ENCODE measurements at places on chromosomes 12 and 14.

GRCh38 chr14:29215853-29216252 lies 449.3 kb downstream of the FOXG1 start:
- DNase-seq: no peak

GRCh38 chr12:108069651-108070165 lies 59.4 kb upstream of the WSCD2 start:
- no peak for DNase-seq

DNA sequence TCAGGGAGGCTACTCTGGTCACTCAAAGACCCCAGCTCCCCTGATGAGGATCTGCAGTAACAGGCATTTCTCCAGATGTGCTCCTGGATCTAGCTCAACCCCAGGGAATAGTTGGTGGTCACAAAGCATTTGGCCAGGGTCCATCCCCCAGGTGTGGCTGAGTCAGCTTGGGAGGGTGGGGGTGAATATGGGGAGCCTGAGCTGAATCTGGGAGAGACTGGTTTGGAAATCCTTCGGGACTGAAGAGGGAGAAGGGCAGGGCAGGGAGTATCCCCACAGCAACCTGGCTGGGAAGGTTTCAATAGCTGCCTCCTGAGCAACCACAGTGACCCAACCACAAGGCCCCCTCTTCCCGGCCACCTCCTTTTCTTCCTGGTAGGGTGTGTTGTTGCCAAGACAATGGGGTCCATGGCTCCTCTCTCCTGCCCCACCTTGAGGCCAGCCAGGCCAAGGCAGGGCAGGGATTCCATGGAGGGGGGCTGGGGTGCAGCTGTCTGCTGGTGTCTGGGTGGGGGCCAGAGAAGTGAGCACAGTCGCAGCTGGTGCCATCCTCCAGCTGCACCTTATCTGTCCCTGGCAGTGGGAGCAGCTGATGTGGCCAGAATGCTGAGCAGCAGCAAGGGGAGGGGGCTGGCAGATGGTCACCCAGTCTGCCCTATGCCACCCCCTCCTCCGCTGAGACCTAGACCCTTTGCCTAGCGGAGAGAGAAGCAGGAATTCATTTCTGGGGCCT lies 5.5 kb downstream of the ASIC1 start:
- DNase-seq: no peak

GRCh38 chr14:93708311-93708734 lies 80.0 kb downstream of the PRIMA1 start:
- no peak for DNase-seq

- no peak for DNase-seq
These were observed 144.1 kb upstream of the AMIGO2 start for GRCh38 chr12:47223848-47224213.

DNA sequence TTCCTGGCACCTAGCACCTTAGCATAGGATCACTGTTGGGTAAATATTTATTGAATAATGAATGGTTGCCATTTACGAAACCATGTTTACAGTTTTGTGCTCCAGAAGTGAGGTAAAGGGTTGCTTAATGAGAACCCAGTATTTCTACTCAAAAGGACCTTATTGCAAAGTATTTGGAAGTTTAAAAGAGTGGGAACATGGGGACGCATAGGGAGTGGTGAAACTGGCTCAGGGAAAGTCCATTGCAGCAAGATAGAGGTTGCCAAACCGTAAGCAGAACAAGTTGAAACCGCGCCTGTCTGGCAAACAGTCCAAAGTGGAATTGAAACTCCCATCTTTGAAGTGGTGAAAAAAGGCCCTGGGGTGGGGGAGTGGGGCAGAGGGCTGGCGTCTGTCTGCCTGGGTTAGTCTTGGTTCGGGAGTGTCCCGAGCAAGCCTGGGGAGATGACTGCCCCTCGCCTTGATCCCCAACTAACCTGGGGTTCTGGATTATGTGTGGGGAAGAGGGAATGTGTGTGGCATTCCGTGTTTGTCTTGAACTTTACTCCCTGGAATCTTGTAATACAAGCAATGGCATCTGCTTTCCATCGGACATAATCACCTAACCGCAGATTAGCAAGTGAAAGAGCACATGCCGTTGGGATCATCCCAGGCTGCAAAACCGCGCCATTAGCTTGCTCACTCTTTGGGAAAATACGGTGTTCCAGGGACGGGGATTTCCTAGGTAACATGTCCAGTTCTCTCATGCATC lies 7.2 kb downstream of the ALDH2 start:
- DNase-seq: no peak

DNA sequence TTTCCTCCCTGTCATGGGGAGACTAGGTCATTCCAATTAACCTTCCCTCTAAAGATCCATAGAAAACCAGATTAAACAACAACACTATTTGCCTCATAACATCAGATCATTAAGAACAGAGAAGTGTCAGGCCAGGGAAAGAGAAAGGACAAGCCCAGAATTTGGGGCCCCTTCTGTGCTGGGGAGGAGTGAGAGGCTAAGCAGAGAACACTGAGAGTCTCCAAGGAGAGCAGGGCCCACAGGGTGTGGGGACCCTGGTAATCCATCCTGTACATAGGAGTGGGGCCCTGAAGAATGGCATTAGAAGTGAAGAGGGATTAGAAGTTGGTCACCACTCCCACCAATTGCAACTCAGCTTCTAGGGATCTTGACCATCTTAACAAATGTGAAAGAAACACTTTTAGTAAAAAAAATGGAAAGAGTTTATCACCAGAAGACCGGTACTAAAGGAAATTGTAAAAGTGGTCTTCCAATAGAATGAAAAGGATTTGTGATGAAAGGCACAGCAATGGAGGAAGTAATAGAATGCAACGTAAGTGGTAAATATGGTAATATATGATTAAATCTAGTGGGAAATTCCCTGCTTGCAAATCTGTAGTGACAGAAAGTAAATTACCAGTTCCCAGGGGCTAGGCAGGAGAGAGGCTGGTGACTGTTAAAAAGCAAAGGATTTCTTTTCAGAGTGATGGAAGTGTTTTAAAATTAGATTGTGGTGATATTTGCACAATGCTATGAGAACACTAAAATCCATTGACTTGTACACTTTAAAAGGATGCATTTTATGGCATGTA lies 14.0 kb upstream of the TMTC1 start:
- no peak for DNase-seq

DNA sequence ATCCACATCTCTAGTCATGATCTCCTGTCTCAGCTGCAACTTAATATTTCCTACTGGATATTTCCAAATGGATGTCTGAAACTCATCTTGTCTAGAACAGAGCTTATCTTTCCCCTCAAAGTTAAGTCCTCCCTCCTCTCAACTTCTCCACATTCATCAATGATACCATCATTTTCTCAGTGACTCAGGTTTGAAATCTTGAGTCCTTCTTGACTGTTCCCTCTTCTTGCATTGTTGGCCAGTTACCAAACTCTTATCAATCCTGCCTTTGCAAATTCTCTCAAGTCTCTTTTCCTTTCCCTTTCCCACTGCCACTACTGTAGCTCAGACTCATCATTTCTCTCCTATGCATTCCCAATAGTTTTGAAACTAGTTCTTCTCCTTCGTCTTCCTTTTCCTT lies 14.3 kb upstream of the CHURC1 start:
- DNase-seq: no peak

- DNase-seq: no peak
These were observed 145.2 kb upstream of the KRR1 start for GRCh38 chr12:75656648-75657047.

DNA sequence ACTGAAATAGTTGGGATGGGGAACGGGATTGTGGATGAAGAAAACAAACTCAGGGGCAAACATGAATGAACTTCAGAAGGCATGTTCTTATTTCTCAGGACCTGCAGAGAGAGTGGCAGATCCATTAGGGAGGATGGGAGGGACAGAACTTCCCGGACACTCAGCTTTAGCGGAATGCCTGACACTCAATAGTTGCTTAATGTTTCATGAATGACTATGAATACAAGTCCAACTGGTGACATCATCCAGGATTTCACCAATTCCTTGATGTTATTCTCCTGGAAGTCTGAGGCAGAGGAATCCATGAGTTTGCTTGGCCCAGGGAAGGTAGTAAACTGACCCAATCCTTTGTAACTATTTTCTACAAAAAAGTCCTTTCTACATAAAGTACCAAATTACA lies 37.8 kb upstream of the LRRC10 start:
- DNase-seq: no peak

- no peak for DNase-seq
These were observed 13.9 kb downstream of the MYL2 start for GRCh38 chr12:110906516-110906915.

GRCh38 chr14:103085106-103086091 lies 1.4 kb downstream of the LBHD2 start:
- no peak for DNase-seq

GRCh38 chr12:130713581-130713991 lies 2.5 kb downstream of the RIMBP2 start:
- no peak for DNase-seq

GRCh38 chr12:6073426-6073825 lies 51.0 kb downstream of the VWF start:
- DNase-seq: no peak

- DNase-seq: no peak
These were observed 616.5 kb downstream of the TRHDE start for GRCh38 chr12:72888693-72889092.

GRCh38 chr14:50058113-50058512 lies 58.3 kb downstream of the VCPKMT start:
- DNase-seq: no peak

- DNase-seq: no peak
These were observed 16.1 kb upstream of the ZDHHC22 start for GRCh38 chr14:77157740-77158139.

DNA sequence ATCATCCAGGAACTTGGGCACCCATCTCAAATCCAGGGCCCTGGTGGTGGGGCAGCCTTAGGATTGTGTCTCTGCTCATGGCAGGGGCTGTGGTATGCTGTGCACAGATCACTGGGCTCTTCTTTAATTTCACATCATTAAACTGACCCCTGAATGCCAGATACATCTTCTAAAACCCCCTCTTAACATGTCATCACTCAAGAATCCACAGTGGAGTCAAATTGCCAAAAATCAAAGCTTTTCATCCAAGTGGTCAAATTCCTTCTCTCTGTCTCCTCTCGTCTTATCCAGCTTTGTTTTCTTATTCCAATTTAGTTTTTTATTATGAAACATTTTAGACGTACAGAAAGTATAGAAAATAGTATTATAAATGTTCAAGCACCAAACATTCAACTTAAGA lies 97.5 kb downstream of the ADCK1 start:
- no peak for DNase-seq

- no peak for DNase-seq
These were observed 110.9 kb downstream of the PPP2R5E start for GRCh38 chr14:63432228-63432627.

DNA sequence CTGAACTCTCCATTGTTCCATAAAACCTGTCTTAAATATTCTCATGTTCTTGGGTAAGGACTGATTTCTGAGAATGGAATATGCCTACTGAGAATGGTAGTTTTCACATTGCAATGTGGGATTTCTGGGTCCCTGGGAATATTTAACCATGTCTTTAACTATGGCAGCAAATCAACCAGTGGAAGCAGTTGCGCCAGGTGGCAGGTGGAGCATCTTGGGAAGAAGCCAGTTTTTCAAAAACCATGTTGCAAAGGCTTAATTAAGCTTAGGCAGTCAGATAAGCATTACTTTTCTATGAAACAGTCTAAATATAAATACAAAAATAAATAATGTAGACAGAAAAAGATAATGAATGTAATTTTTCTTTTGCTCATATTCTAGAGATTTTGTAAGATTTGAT lies 448.1 kb downstream of the ADAMTS20 start:
- DNase-seq: no peak

- no peak for DNase-seq
These were observed 215.0 kb downstream of the BMP4 start for GRCh38 chr14:53741479-53742232.

DNA sequence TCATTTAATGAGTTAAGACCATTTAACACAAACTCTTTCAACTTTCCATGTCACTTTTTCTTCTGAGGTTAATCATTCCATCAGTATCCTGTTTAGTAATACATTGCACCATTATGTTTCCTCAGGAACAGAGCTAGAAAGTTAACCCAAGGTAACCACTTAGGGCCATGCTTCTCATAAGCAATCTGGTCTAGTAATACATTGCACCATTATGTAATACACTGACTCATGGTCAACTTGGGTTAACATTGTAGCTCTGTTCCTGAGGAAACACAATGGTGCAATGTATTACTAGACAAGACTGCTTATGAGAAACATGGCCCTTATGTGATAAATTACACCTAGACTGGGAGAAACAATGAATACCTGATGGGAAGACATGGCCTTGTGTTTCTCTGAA lies 21.7 kb downstream of the ERH start:
- no peak for DNase-seq

DNA sequence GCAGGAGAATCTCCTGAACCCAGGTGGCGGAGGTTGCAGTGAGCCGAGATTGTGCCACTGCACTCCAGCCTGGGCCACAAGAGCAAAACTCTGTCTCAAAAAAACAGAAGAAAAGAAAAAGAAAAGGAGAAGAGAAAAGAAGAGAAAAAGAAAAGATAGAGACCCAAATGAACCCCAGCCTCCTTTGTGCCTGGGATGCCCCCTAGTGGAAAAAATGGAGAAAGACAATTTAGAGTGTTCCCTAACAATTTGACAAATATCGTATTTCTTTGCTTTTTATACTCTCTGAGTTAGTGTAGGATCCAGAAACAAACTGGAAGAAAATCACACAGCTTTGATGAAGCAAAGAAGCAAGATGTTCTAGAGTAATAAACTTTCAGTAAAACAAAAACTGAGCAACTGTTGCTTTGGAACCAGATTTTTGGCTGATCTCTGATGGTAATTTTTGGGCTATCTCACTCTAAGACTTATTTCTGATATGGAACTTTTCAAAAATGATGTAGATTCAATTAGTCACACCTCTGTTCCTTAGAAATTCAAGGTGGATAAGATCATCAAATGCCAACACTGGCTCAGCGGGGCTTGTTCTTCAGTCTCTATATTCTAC lies 18.6 kb upstream of the PRKAB1 start:
- DNase-seq: no peak

DNA sequence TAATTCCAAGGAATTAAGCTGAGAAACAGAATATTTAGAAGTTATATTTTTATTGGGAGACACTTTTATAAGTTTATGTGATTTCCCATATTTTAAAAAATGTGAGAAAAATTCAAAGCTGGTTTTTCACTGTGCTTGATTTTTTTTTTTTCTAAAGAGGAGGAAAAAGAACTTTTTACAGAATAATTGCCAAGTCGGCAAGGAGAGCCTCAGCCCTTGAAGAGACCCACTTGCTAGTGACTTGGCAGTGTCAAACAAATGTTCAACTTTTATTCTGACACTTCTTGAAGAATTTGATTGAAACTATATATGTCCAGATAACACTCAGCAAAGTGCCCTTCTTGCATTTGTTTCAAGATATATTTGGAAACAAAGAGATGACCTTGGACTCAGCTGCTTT lies 52.3 kb upstream of the ATP2A2 start:
- DNase-seq: no peak

DNA sequence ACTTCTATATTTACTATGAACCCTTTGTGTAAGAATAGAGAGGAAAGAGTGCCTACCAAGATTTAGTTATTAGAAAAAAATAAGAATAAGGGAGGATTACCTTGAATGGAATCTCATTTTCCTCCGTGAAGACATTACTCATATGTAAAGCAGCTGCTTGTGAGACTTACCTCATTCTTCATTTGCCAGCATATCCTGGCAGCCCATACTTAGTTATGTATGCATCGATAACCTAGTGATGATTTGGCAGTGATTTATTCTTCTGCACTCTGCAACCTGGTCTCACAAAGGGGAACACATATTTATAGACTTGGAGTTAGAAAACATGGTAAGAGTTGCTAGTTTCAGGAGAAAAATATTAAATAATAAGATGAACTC lies 56.8 kb downstream of the LRFN5 start:
- no peak for DNase-seq

GRCh38 chr12:32265456-32265855 lies 133.9 kb upstream of the FGD4 start:
- DNase-seq: no peak

Measured in GDM1 (cell line).